ENCODE measurements at places on chromosomes 2 and 18.
A peak's percentile ranks its signal among the peaks of the same experiment; 100 is the strongest.

DNA sequence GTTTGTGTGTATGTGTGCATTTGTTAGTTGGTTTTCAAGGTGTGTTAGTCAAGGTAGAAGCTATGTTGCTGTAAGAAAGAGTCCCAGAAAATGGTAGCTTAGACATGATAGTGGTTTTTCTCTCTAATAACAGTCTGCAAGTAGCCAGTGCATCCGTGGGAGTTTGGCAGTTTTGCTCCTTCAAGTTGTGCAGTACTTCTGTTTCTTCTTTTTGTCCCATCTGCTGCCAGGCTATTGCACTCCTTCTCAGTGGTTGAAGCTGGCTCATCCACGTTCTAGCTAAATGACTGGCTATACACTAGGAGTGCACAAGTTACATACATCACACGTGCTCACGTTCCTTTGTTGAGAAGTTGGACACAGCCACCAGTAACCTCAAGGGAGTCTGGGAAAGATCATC lies 134.7 kb downstream of the ASXL3 start:
- no peak for DNase-seq

DNA sequence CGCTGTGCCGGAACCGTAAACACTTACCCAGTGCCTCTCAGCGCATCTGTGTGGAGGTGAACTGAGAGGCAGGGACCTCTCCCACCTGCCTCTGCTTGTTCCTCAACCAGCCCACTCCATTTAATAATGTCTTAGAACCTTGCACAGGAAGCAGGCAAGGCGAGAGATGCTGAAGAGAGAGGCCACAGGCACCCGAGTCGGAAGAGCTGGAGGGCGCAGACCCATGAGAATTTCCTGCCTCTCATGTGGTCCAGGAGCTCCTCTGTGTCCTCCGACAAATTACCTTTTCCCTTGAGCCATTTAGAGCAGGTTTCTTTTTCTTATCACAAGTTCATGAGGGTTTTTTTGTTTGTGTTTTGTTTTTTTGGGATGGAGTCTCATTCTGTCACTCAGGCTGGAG lies 4.9 kb upstream of the RFX8 start:
- no peak for DNase-seq

GRCh38 chr2:109382951-109383350 lies 230.8 kb downstream of the SEPTIN10 start:
- no peak for DNase-seq

GRCh38 chr2:123614596-123614995 lies 410.5 kb upstream of the CNTNAP5 start:
- DNase-seq = no peak

DNA sequence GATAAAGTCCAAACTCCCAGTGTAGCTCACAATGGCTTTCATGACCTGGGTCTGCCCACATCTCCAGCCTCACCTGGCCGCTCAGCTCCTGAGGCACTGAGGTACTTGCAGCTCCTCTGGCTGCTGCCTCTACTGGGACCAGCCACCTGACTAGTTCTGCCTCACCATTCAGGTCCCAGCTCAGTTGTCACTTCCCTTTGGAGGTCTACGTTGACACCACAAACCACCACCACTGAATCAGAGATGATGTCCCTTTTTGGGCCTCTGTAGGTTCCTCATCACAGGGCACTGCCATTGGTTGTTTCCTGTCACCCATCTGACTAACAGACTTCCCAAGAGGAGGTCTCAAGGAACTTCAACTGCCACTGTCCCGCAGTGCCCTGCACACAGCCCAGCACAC lies 21.2 kb downstream of the SPP2 start:
- DNase-seq = no peak

GRCh38 chr2:218482651-218483050 lies 63.7 kb downstream of the VIL1 start:
- DNase-seq = no peak

GRCh38 chr2:131152074-131152473 lies 46.9 kb downstream of the PLEKHB2 start:
- DNase-seq = no peak

- DNase-seq = no peak
Observed at GRCh38 chr18:3305354-3305762, 43.4 kb downstream of the MYL12B start.

- DNase-seq = no peak
Observed at GRCh38 chr2:164928101-164928673, 27.1 kb downstream of the SLC38A11 start.

DNA sequence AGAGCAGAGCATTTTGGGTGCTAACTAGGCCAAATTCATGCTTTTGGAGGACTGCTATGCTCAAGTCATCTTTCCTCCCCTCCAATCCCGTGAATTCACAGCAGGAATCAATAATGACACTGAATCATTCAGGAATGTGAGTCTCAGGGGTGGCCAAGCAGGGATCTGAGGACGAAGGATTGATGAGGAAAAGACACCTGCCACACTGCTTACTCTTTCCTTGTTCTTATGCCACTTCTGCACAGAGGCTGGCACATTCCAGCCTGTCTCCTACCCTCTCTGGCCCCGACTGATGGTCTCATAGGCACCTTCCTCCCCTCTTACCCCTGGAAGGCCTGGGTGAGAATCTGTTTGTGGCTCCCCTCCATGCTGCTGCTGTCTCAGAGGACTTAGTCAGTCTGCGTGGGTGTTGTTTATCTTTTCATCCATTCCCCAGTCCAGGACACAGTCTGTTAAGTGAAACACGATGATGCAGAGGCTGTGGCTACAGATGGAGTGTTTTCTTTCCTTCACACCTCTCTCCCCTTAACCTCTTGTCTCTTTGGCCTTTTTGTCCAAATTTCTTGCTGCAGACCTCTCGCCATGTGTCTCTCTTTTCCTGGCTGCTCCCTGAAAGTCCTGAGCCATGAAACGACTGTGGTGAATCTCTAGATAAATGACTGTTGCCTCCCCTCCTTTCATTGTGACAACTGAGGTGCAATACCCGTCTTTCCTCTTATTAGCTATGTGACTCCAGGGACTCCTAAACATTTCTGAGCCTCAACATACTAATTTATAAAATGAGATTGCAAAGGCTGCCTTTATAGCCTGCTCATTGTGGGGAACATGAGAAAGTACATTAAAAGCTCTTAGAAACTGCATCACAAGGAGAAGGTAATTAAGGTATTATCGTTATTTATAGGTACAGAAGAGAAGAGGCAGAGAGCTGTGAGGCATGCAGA lies 86.9 kb downstream of the RDH14 start:
- DNase-seq = no peak

GRCh38 chr2:228048838-228049490 lies 132.5 kb downstream of the SPHKAP start:
- no peak for DNase-seq

DNA sequence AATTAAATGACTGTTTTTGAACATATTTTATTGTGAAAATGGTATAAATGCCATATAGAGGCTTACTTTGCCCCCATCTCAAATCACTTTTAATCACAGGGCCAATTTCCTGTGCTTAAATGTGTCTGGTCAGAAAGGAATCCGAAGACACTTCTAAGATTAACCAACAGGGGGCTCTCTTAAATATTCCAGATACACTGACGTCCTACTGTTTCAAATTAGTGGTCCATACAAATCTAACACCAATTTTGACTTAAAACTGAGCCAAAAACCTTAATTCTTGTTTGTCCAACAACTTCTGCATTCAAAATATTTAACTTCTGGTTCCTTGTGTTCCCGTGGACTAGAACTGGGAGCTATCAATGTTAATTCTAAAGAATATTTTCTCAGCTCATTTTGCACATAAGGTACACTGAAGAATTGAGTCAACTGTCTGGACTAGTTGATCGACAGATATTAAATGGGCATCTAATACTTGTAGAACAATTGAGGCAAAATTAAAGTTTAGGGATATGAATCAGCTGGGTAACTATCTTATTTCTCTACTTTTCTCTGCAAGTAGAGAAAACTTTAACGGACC lies 557.5 kb downstream of the ARHGAP15 start:
- DNase-seq = no peak

DNA sequence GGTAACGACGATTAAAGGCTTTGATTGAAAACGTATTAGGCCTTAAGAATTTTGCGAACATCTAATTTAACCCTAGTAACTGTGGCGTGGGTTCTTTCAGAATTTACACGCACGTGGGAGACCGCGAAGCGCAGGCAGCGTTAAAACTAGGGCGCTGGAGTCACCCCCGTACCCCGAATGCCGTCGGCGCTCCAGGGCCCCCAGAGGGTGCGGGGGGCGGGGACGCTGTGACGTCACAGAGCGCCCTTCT lies 673 bp upstream of the SMCHD1 start:
- DNase-seq = peak; percentile 65

GRCh38 chr2:85826990-85827878 lies 61.6 kb downstream of the ST3GAL5 start:
- peak; percentile 63 for DNase-seq

- no peak for DNase-seq
Observed at GRCh38 chr2:232890896-232891601, 21.0 kb downstream of the SNORC start.

GRCh38 chr2:97704989-97705388 lies 8.4 kb upstream of the ZAP70 start:
- no peak for DNase-seq

- no peak for DNase-seq
Observed at GRCh38 chr2:174326161-174327020, 8.4 kb upstream of the SP9 start.

DNA sequence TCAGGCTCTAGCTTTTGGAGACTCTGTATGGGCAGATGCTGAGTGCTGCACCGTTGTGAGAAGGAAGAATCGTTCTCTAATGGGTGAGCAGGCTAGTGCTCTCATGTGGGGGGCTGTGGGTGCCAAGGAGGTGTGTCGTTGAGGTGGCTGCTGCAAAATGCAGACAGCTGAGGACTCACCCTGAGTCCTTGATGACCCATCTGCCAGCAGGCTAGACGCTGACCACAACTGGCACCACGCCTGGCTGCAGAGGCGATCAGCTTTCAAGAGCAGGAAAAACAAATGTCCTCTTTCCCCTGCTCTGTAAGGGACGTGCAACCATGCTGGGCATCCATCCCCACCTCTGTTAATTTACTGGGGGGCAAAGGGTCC lies 48.2 kb downstream of the HAUS1 start:
- DNase-seq = no peak

DNA sequence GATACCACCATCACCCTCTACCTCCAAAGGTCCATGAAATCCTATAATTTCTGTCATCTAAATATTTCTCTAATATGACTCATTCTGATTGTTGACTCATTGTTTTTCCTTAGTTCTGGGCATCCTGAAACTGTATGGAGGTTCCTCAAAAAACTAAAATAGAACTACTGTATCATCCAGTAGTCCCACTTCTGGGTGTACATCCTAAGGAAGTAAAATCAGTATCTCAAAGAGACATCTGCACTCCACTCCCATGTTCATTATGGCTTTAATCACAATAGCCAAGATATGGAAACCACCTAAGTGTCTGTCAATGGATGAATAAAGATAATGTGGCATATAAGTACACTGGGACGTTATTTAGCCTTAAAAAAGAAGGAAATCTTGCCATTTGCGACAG lies 125.8 kb upstream of the MYO3B start:
- no peak for DNase-seq

DNA sequence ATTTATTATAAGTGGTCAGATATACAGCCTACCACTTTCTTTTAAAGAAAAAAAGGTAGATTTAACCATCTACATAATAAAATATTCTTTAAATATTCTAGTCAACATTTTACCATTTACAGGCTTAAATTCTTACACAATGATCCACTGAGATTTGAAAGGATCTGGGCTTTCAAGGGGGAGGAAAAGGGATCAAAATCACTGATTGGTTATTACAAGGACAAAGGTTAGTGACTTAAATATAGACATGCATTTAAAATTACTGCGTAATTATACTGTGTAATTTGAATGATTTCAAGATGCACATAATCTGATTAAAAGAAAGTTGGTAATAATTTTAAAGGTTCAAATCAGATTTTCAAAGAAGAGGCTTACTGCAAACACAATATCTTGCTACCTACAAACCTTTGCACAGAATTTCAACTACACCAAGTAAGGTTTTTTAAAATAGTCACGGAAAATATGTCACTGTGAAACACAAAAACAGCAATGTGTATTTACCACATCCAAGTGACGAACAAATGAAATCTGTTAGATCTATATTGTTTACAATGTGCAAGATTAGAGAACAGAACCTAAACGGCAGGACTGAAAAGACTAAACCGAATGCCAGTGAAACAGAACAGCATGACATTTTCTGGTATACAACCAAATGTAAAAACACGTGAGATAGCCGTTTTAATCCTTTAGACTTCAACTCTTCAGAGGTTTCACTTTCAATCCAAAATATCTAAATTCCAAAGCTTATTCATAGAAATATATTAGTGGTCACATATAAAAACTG lies 40.8 kb downstream of the RTN4 start:
- DNase-seq = no peak

- no peak for DNase-seq
Observed at GRCh38 chr2:98801921-98802321, 71.0 kb upstream of the MGAT4A start.

DNA sequence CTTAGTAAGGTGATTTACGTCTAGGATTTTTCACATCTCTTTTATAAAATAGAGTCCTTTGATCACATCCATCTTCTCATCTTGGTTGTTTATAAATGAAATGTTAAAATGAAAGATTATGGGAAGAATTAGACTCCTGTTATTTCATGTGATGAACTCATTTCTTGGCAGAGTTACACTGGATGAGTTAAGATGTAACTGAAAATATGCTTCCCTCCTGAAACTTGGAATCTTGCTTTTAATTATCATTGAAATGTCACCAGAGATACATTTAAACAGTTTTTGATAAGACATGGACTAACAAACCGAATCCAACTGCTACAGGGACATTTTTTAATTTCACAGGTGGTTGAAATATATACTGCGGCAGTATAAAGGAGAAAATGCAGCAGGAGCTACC lies 274.0 kb downstream of the DLGAP1 start:
- no peak for DNase-seq

DNA sequence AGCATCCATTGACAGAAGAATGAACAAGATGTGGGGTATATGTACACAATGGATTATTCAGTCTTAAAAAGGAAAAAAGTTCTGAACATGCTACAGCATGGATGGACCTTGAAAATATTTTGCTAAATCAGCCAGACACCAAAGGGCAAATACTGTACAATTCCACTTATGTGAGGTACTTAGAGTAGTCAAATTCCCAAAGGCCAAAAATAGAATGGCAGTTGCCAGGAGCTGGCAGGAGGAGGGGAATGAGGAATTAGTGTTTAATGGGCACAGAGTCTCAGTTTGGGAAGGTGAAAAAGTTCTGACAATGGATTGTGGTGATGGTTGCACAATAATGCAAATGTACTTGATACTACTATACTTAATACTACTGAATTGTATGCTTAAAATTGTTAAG lies 193.2 kb downstream of the MBD2 start:
- no peak for DNase-seq

GRCh38 chr2:2036686-2037085 lies 292.4 kb upstream of the PXDN start:
- no peak for DNase-seq

GRCh38 chr2:84861539-84861938 lies 19.3 kb downstream of the TRABD2A start:
- DNase-seq = no peak

GRCh38 chr2:26720322-26721114 lies 28.0 kb downstream of the KCNK3 start:
- DNase-seq = no peak

Measured in stimulated activated CD4-positive, alpha-beta T cell treated with anti-CD3 and anti-CD28 coated beads, Interleukin-15, amount 100 ng/mL, for 1 hour (primary cell).